Stimulated activated CD4-positive, alpha-beta T cell treated with anti-CD3 and anti-CD28 coated beads, TNF-alpha, amount 100 ng/mL, for 1 hour (primary cell): ENCODE measurements at places on chromosomes 5 and 9.

- no peak for DNase-seq
Measured at GRCh38 chr5:40623480-40624420, 56.0 kb upstream of the PTGER4 start.

DNA sequence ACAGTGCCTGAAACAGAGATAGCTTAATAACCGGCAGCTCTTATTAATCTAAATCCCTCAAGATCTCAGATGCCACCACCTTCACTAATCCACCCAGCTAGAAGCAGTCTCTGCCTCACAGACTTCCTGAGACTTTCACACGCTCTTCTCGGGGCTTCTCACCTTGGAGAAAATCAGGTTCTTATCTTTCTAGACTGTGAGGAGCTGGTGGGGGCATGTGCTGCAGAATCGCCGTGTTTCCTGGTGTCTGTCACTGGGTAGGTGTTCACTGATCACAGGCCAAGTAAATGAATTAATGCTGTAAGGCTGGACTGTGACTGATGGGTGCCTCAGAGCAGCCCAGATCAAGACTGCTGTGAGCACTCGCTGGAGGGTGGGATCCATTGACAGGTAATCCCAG is 101.7 kb downstream of the PSD2 start:
- no peak for DNase-seq

DNA sequence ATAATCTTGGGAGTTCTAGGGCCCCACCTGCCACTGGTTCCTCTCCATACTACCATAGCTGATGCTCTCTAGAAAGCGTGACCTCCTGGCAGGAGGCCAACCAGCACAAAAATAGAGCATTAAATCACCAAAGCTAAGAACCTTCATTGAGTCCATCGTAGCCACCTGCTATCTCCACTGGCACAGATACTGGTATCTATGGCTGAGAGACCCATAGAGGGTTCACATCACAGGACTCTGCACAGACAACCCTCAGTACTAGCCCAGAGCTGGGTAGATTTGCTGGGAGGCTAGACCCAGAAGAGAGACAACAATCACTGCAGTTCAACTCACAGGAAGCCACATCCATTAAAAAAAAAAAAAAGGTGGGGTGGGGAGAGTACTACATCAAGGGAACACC is 509.1 kb downstream of the DTWD2 start:
- DNase-seq: no peak

DNA sequence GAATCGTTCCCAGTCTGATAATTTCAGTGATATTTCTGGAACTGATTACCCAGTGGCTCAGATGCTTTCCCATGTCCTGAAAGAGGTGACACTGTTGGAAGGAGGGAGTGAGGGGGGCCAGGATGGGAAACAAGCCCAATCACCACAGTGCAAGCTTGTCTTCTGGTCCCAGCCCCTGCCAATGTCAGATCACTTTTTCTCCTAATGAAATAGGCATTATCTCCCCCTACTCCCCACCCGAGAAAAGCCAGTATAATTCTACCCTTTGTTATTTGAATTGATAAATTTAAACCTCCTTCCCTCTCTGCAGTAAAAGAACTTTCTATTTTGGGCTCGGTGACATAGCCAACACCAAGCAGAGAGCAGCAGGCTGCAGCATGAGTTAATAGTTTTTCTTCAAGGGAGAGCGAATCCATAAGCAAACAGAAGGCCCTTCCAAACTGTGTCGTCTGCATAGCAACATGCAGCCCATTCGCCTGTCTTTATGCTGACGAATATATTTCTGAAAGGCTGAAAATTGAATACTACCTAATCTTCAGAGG is 14.6 kb upstream of the PPP2CA start:
- DNase-seq: no peak

DNA sequence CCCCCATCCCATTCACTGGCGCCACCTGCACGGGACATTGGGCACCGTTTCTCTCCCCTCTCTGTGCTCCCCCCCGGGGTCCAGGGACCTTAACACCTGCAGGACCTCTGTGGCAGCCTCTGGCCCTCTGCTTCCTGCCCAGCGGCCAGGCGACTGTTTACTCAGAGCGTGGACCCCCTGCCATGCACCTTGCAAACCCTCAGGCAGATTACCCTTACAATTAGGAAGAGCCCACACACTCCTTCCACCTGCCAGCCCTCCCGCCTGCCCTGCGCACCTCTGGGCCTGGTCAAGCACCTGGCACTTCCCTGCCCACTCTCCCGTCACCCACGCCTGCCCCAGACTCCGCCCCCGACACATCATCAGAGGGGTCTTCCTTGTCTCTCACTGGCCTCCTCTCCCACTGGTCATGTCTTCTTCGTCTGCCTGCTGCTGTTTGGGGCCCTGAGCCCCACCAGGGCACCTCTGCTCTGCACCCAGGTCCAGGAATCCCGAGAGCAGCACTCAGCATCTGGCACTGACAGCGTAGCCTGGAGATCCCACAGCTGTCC is 281.3 kb upstream of the IRX4 start:
- no peak for DNase-seq

DNA sequence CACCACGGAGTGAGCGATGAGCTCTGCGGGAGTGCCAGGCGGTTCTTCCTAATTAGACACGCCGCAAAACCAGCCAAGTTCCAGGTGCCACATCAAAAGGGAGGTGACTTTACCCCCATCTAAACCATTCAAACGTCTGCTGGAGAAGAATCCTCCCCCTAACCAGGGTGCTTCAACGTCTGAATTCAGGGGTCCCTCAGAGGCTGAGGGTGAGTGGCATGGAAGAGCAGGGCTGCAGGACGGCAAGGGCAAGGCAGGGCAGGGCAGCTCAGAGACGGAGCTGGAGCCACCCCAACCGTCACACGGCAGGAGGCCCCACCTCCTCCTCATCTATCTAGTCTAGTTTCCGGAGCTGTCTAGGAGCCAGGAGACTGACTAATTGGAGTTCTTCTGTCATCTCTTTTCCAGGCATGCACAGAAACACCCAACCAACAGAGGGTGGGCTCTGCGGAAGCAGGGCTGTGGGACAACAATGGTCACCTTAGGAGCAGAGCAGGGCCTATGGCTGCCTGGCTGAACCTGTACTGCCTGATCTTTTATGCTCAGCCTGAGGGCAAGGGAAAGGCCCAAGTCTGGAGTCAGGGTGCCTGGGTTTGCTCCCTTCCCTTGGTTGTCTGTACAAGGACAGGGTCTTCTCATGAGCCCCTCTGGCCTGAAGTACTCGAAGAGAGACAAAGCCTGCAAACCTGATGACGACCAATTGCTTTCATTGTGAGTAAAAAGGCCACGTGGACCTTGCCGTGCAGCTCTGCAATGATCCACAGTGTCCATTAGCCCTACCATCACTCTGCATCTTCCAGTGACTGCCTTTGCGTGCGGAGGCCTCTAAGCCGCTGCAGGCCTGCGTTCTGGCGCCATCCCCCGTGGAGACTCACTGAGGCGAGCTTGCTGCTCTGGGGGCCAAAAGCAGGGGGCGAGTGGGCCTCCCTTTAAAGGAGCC is 81.0 kb upstream of the SLC25A51 start:
- DNase-seq: no peak

- no peak for DNase-seq
Measured at GRCh38 chr5:112686675-112687074, 51.0 kb upstream of the APC start.

DNA sequence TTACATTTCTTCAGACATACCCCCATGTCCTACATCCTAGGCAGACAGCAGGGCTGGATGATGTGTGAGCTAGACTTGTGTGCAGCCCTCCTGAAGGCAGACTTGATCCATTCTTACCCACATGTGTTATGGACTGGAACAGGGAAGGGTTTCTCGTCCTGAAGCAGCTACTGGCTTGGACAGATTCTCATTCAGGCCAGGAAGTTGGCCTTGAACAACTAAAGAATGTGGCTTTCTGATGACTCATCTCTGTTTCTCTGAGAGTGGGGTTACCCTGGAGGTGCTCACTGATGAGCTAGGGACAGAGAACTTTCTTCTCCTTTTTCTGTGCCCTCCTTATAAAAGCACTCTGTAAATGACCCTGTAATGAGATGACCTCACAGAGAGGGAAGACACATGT is 246.5 kb downstream of the PCSK5 start:
- DNase-seq: no peak

GRCh38 chr9:99128133-99128406 is 23.2 kb downstream of the TGFBR1 start:
- no peak for DNase-seq

DNA sequence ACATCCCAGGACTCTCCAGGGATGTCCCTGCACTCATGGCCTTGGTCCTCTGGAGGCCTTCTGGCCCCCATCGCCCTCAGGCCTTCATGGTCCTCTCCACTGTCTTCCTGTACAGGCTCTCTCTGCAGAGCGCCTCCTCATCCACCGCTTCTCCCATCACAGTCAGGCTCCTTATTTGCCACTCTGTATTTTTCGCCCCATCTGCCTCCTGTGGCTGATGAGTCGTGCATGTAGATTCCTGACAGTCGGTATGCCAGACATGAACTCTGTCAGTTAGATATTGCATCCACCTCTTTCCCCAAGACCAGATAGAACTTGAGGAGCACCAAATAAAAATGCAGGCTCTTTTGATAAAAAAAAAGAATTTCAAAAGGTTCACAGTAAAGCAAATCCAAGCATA is 362.8 kb downstream of the IRX1 start:
- no peak for DNase-seq

- no peak for DNase-seq
Measured at GRCh38 chr9:92163276-92163675, 48.1 kb upstream of the SPTLC1 start.

- DNase-seq: no peak
Measured at GRCh38 chr5:16906255-16906654, 29.8 kb downstream of the MYO10 start.

GRCh38 chr9:22049411-22049810 is 40.3 kb upstream of the CDKN2B start:
- no peak for DNase-seq

- no peak for DNase-seq
Measured at GRCh38 chr5:4204276-4205141, 608.9 kb downstream of the IRX1 start.

- DNase-seq: no peak
Measured at GRCh38 chr5:73735032-73735734, 109.2 kb downstream of the ARHGEF28 start.

DNA sequence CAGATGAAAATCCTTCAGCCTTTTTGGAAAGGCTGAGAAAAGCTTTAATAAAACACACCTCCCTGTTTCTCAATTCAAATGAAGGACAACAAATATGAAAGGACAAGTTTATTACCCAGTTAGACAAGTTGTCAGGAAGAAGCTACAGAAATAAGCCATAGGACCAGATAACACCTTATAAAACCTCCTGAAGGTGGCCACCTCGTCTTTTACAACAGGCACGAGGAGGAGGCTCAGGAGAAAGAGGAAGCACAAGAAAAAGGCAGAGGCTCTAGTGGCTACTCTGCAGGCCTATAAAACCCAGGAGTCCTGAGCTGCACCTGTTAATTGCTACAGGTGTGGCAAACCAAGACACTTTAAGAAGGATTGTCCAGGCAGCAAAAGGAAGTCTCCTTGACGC is 352.1 kb upstream of the CDH18 start:
- DNase-seq: no peak

DNA sequence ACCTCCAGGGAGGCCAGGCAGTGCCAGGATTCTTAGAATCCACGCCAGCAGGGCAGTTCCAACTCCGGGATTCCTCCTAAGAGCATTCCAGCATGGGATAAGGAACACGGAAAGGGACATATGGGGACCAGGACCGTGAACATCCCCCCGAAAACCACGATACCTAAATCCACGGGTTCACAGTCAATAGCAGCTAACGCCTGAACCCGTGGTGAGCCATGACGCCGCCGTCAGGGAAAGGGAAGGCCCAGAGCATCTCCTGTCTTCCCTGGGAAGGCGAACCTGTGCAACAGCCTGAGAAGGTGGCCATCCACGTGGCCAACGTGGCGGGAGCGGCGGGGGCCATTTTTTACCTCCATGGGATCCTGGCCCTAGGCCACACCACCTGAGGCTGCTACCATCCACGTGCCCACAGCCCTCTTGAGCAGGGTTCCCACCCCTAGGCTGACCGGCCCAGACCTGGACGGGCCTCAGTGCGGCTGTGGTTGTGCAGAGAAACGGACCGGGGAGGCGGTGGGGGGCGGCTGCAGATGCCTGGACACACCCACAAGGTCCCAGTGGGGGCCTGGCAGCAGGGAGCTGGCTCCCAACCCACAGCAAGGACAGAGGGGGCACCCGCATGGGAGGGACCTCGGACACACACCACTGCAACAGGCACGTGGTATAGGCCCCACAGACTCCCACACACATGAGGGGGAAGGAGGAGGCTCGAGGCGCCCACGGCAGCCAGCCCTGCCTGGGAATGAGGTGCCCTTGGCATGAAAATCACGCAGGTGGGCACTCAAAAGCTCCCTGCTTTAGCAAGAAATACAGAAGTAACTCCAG is 42.8 kb downstream of the SLC12A7 start:
- DNase-seq: no peak

- DNase-seq: no peak
Measured at GRCh38 chr5:133154274-133155075, 102.7 kb downstream of the HSPA4 start.

DNA sequence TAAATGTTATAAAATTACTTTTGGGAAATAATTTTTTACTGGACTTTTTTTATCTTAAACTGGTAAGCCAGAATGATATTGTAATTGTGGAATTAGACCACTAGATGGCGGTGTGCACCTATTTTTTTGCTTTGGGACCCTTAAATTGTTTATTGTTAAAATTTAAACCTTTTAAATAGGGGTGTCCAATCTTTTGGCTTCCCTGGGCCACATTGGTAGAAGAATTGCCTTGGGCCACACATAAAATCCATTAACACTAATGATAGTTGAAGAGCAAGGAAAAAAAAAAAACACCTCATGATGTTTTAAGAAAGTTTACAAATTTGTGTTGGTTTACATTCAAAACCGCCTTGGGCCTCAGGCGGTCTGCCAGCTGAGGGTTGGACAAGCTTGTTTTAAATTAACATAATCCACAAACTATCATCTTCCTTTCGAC is 28.4 kb upstream of the GADD45G start:
- no peak for DNase-seq

- no peak for DNase-seq
Measured at GRCh38 chr5:68260467-68260866, 44.9 kb downstream of the PIK3R1 start.

DNA sequence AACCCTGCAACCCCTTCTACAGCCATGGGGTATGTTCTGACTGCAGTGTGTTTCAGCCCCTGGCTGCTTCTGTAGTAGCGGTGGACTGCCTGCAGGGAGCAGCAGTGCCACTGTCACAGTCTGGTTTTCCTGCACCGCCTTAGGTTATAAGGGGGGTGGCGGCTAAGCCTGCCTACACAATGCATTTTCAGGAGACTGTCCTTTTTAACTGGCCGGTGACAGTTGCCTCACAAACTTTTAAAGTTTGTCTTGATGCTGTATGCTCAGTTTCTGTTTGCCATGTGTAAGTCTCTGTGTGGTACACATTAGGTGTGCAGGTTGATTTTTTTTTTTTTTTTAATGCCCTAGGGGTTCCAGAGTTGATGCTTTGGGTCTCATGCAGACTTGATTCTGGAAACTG is 53.0 kb downstream of the NUP214 start:
- peak; percentile 33 for DNase-seq

- DNase-seq: no peak
Measured at GRCh38 chr5:104817127-104817526, 1254.5 kb upstream of the NUDT12 start.

DNA sequence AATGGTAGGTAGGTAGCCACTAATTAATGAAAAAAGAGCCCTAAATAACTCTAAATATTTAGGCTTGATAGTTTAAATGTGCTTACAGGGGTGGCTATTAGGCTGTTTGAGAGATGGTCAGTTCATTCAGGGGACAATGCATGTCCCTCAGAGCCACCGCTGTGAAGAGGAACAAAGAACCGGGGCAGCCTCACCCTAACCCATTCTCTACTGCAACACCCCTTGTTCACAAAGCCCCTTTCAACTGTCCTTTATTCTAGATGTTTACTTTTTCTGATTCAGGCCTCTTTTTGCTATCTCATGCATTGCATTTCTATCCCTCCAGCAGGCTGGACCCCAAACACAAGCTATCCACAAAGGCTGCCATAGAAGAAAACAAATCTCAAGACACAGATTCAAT is 906.7 kb downstream of the NR2F1-AS1 start:
- no peak for DNase-seq
